ENCODE measurements at places on chromosomes 7 and 10.

DNA sequence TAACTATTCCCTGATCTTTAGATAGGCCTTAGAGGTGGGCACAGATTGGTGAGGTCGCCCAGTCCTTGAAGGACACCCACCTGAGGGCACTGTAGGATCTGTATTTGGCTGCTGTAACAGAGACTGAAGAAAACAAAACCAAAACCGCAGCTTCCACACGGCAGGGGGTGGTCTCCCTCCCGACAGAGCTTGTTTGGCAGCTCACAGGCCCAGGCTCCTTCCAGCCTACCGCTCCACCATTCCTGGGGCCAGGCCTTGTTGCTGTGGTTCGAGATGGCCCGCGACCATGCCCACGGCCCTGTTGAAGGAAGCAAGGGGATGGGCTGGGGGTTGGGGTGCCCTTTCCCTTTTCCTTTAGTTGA, 30.4 kb downstream of the ZNF783 start:
- DNase-seq: no peak

DNA sequence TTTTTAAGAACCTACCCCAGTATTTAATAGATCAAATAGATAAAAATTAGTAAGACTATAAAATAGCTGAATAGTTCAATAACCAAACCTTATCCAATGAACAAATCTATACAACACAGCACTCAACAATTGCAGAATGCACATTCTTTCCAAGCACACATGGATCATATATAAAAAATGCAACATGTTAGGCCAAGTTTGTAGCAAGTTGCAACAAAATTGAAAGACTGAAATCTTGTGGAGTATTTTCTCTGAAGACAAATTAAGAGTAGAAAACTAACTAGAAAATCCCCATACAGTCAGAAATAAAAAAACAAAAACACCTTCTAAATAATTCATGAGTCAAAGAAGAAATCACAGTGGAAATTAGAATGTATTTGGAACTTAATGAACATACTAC, 317.3 kb downstream of the PHTF2 start:
- DNase-seq: no peak

DNA sequence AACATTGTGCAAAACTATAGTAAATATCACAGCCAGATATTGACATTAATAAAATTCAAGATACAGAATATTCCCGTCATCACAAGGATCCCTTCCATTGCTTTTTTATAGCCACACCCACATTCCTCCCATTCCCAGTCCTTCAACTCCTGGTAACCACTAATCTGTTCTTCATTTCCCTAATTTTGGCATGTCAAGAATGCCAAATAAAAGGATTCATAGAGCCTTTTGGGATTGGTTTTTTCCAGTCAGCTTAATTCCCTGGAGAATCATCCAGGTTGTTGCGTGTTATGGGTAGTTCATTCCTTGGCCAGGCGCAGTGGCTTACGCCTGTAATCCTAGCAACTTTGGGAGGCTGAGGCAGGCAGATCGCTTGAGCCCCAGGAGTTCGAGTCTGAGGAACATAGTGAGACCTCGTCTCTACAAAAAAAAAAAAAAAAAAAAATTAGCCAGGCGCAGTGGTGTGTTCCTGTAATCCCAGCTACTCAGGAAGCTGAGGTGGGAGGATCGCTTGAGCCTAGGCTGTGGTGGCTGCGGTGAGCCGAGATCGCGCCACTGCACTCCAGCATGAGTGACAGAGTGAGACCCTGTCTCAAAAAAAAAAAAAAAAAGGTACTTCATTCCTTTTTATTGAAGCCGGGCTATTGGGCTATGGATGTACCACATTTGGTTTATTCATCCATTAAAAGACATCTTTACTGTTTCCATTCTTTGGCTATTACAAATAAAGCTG, 2.7 kb downstream of the OGDH start:
- DNase-seq: no peak

GRCh38 chr7:114548081-114548980, 133.7 kb downstream of the FOXP2 start:
- DNase-seq: no peak

DNA sequence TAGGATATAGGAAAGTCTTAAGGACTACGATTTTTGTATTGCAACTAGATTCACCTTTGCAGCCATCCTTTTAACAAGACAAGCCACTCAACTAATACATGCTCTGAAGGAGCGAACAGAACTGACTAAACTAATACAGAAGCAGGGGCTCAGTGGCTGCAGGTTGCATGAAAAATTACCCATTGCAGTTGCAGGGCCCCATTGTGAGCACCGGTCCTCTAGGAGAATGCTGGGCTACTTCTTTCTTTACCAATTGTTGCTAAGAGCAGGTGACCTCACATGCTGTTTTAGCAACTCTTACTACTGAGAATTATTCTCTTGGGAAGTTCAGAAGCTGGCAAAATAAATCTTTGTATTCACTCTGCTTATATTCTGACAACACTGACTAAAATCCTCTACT, 64.0 kb upstream of the ANKRD1 start:
- DNase-seq: no peak

DNA sequence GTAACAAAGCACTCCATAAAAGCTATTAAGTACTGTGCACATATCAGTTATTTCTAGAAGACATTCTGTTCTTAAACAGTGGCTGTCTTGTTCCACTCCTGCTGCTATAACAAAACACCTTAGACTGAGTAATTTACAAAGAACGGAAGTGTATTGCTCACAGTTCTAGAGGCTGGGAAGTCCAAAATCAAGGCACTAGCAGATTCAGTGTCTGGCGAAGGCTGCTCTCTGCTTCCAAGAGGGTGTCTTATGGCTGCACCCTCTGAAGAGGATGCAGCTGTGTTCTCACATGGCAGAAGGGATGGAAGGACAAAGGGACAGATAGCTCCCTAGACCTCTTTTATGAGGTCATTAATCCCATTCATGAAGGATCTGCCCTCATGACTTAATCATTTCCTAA, 424.2 kb upstream of the ZMIZ1 start:
- DNase-seq: no peak

GRCh38 chr7:74023092-74023536, 4.9 kb upstream of the ELN start:
- no peak for DNase-seq

- DNase-seq: no peak
Observed at GRCh38 chr10:4407783-4408182, 418.2 kb upstream of the AKR1E2 start.

DNA sequence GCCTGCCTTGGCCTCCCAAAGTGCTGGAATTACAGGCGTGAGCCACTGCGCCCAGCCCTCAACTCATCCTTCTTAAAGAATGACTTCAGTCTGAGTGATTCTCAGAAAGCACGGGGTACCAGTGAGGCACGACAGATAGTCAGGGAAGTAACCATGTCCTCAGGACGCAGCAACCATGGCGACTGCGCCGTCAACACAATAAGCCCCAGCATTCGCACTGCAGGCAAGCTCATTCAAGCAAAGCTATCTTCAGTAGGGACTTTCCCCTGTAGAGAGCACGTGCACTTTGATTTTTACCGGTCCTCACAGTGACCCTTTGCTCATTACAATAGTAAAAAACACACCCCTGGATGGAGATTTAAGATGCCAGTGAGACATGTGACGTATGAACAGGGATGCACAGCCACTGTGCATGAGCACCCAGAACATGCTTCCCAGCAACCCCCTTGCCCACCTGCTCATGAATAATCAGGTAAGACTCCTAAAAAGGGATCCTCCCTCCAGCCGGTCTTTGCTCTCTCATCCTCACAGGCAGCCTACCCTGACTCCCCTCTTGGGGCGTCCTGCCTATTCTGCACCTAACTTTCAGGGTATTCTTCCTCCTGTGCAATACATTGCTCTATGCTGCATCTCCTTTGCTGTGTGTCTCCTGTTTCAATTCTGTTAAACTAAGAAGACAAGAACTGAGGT, 9.1 kb downstream of the WDR86 start:
- no peak for DNase-seq

GRCh38 chr7:14144109-14144508, 154.6 kb upstream of the ETV1 start:
- no peak for DNase-seq

- no peak for DNase-seq
Observed at GRCh38 chr10:6314620-6315205, 112.0 kb downstream of the PFKFB3 start.

DNA sequence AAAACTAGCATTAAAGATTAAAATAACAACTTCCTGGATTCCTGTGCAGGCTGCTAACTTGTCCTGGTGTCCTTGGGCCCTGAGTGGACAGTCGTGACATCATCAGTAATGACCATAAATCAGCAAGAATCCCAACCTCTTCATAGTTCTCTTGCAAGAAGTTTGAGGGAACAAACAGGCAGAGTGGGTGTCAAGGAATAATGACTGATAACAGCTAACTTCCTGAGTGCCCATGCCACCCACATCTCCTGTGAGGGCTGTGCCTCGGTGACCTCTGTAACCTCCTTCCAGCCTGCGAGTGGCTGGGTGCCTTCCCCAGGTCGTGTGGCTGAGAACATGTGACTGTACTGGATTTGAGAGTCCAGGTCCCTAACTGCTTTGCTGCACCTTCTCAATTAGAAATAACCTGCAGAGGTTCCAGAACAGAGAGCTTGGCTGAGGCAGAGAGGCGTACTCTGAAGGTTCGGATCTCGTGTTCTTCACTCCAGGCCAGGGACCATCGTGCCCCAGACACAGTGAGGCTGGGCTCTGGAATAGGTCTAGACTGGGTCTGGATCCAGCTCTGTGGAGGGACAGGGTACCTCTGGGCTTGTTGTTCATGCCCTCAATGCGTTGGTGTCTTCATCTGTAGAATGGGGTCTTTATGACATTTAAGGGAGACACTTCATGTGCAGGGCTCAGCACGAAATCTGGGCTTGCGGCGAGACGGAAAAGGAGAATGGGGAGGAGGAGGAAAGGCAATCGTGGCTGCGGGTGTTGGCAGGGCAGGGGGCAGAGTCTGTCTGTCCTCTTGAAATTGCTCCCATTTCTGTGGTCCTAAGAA, 313.1 kb upstream of the ZNF32 start:
- no peak for DNase-seq

DNA sequence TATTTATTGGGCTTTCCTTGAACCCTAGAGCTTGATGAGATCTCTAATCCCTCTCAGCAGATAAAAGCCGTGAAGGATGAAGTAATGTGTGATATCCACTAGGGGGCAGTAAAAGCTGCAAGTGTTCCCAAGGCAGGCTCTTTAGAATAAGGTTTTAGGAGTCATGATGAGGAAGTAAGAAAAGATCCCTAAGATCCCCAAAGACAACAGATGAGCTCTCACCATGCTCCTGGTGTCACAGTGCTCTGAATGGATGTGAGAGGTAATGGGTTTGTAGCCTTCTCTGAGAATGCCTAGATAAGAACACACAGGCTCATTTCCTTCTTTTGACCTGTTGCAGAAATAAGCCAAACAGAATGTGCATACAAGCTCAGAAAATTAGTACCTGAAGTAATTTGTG, 70.4 kb upstream of the ITPRID1 start:
- no peak for DNase-seq

GRCh38 chr10:36188080-36188453, 546.0 kb upstream of the FZD8 start:
- DNase-seq: no peak

- no peak for DNase-seq
Observed at GRCh38 chr10:90885176-90885575, 13.4 kb downstream of the RPP30 start.

- DNase-seq: no peak
Observed at GRCh38 chr7:27603813-27604212, 58.9 kb downstream of the HIBADH start.

DNA sequence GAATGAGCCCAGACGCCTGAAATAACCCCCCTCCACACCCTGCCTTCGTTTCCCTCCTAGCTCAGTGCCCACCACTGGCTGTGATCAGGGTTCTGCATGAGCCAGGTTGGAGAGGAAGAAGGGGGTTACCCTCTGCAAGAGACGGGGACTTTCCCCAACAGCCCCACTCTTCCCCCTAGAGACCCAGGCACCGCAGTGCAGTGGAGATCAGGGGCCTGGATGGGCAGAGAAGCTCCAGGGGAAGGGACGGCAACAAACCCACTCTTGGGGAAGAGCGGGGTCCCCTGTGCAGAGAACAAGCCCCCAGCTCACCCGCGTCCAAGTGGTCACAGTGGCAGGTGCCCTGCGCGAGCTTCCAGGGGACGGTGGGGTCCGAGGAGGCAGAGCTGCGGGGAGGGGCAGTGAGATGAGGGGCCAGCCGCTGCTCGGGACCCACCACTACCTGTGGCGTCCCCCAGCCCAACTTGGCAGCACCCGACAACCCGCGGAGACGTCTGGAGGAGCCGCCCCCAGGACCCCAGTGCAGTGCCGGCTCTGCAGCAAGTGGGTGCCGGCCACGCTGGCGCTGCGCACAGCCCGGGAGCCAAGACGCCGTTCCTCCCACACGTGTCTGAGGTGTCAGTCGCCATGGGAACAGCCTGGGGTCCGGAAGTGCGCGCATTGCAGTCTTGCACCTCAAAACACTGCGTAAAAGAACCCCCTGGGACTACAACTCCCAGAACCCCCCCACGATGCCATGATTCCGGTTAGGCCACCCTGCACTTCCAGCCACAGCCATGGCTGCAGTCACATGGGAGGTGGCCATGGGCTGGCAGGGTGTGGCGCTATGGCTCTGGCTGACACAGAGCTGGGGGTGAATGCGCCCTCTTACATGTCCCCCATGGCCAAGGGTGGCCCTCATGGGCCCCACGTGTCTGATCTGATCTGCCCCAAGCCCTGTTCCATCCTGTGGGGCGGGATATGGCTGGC, 45.8 kb upstream of the WIPI2 start:
- DNase-seq: peak; percentile 38

DNA sequence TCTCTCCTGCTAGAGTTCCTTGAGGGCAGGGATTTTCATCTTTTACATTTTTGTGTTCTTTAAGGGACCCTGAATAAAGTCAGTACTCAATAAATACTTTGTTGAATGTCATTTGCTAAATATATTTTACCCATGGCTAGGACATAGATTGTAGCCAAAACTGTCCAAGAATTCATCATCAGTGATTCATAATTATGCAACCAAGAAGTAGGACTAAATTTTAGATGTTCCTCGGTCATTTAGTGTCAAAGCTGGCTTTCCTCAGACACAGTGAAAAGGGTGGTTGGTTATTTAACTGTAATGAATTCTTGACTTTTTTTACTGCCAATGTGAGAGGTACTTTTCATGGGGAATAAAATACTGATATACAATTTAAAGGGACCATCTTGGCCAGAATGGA, 3.3 kb downstream of the NUDT13 start:
- no peak for DNase-seq

DNA sequence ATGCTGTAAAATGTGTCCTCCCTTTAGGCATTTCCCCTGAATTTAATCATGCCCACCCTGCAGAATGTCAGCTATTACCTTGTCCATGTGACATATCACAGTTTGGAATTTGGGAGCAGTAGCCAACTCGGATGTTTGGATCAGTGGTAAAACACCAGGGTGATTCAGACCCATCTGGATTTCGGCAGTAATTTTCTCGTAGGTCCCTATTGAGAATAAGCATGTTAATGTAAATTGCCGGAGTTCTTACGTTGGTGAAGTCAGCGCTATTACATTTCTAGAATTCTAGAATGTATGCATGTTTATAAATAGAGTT, 44.1 kb downstream of the HGF start:
- DNase-seq: no peak

Data from stimulated activated CD4-positive, alpha-beta T cell treated with anti-CD3 and anti-CD28 coated beads, TNF-alpha, amount 100 ng/mL, for 48 hours (primary cell).